ENCODE measurements at places on chromosomes 5 and 9.
A peak's percentile ranks its signal among the peaks of the same experiment; 100 is the strongest.

DNA sequence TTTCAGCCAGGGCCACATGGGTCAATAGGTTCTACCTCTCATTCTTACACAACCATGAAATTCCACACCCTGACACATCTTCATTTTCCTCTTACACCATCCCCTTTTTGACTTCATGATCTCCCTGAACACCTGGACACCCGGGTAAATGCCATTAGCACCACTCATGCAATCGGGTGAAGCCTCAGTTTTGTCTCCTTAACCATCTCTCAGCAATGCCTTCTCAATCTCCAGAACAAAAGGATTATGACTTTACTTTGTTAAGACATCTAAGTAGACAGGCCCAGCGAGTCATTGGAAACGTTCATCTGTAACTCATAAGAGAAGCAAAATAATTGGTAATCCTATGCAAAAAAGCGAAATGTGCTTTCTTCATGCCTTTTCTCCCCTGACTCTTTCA is 49.9 kb downstream of the ADAMTS12 start:
- no peak for DNase-seq

- no peak for DNase-seq
These were observed 38.1 kb downstream of the FAM240B start for GRCh38 chr9:38681747-38682227.

DNA sequence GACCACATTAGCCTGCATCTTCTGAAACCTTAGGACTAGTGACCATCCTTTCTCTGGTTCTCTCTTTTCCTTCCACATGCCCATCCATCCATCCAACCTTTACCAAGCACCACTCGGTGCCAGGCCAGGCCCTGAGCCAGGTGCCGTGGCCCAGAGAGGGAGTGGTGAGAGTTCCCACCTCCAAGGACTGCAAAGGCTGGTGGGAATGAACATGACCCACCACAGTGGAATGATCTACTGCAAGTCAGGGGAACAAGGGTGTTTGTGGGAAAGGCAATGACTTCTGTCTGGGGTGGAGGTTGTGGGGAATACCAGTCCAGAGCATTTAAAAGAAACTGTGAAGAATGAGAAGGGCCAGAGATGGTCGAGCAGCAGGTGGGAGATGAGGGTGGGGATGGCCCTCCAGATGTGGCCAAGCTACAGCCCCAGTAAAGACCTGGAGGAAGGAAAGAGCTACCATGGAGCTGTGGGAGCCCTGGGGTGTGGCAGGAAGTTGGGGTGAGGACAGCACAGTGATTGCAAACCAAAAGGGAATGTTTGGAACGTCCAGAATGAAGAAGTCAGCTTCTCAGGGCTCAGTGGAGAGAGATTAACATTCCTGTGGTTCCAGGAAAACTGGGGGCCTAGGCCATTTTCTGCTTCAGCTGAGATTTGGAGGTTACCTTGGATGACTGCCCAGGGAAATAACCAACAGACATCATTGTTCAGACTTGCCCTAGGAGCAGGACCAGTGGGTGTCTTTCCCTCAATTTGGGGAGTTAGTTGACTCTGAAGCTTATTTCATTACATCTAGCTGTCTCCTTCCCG is 30.7 kb upstream of the CORO2A start:
- no peak for DNase-seq

GRCh38 chr9:91949946-91950664 is at the start of gene ROR2:
ROR2 (minus strand) TSS chr9:91950228.
- DNase-seq: peak; percentile 61

GRCh38 chr5:147918101-147918685 is 11.9 kb upstream of the C5orf46 start:
- no peak for DNase-seq
